Stimulated activated naive CD8-positive, alpha-beta T cell treated with anti-CD3 and anti-CD28 coated beads, Interleukin-15, Interleukin-2, amounts not matched to agents 100 U/mL and 50 U/mL, for 24 hours (primary cell): ENCODE measurements at places on chromosomes 6 and 20.

GRCh38 chr20:59232618-59233017, 67.8 kb upstream of the EDN3 start:
- DNase-seq = no peak

DNA sequence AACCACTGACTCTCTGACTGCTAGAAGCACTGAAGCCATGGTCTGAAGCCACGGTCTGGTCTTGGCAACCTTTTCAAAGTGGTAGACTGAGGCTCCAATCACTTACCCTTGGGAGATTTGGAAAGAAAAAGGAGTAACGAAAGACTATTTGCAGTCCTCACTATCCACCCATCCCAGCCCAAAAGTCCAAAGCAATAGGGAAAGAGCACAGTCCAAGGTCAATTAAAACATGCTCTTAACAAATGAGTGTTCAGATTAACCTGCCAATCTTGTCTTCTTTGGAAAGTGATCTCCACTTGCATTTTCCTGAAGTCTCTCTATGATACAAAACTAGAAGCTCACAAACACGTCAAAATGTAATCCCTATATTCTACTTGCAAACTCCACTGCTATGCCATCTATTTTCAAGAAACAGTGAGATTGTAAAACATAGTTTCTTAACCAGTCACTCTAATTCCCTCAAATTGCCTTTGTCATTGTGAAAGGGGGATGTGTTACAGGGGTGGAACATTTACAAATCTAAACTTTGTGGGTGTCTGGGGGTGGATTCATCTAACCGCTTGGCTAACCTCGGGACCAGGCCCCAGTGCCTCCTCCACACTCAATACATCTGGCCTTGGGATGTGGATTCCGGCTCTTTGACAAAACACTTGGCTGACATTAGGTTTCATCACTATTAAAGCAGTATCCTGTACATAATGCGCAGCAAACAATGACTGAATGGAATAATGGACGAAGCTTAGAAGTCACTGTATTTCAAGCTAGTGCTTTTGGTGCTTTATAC, 56.4 kb downstream of the B4GALT5 start:
- no peak for DNase-seq

DNA sequence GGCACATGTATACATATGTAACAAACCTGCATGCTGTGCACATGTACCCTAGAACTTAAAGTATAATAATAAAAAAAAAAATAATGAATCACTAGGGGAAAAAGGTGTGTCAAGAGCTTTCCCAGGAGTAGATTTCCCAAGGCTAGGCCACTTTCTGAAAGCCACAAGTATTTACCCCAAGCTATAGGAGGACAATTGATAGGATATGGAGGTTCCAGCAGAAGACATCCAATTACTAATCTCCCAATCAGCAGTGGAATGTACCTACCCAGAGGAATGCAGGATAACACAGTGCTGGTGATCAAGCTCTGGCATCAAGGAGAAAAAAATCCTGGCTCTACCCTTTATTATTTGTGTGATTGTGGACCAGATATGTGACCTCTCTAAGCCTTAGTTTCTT, 562.7 kb downstream of the RFPL4B start:
- DNase-seq = no peak

- DNase-seq = peak; percentile 63
Observed at GRCh38 chr6:28218312-28219248, 6.5 kb upstream of the ZSCAN9 start.

DNA sequence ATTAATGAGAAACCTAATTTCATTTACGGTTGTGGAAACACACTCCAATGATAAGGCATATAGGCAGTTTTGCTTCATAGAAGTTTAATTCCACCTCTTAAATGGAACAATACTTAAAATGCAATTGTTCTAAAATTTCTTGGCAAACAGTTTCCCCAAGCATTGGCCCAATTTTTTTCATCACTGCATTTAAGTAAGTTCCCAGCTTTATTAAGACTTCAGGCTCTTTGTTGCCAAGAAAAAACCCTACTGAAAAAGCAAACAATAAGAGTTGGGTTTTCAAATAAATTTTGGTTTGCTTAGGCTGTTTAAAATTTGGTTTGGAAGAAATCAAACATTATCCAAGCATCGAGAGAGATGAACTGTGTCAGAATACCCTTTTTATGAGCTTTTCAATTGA, 690.9 kb upstream of the NRSN1 start:
- DNase-seq = no peak

DNA sequence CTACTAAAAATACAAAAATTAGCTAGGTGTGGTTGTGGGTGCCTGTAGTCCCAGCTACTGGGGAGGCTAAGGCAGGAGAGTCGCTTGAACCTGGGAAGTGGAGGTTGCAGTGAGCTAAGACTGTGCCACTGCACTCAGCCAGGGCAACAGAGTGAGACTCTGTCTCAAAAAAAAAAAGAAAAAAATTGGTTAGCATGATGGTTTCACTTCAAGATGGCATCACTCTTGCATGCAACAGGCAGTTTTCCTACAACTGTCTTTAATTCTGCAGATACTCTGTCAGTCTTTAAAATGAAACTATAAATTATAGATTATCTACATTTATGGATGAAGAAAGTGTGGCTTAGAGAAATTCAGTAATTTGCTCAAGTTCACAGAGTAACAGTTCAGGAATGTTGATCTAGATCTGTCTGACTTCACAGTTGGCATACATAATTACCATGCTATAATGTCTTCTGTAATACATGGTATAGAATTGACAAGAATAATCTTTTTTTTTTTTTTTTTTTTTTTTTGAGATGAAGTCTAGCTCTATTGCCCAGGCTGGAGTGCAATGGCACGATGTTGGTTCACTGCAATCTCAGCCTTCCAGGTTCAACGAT, 27.0 kb downstream of the ITCH start:
- no peak for DNase-seq

DNA sequence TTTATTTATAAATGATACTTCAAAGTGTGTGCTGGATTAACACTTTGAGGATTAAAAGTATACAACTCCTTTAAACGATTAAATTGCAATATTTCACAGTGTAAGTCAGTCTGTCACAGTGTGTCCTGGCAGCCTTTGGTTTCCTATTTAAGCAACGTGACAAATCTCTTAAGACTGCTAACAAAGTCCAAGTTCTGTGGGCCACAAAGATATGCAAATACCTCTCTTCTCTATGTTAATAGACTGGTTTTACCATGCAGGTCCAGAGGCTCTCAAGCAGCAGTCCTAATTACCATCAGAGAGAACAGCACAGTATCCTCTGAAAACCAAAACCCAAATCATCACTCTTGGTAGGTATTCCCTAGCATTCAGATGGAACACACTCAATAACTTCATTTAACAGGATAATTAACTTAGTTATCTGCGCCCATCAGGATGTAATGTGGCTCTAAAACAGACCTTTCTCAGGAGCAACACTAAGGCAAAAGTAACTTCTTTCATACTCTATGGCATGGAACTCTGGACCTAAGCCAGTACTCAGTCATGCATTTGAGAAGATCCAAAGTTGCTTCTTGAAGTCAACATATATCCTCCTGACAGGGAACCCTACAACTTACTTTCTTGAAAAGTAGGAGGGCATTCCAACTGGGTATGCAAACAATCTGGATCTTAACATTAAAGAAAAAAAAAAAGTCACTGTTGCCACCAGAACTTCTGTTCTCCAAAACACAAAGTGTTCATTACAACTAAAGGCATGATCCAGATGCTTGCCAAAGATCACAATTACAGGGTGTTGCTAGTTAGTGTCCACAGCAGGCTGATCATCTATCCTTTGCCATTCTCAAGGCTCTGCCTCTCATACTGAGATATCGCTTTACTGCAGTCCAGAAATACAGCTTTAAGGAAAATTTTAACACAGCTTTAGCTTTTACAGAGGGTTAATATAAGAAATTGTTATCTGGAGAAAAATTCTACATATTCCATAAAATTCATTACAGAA, 53.2 kb downstream of the MAN1A1 start:
- DNase-seq = no peak

GRCh38 chr6:124993327-124993726, 31.1 kb downstream of the RNF217 start:
- DNase-seq = no peak

- no peak for DNase-seq
Observed at GRCh38 chr20:62437496-62437895, 10.2 kb upstream of the RBBP8NL start.

- peak; percentile 36 for DNase-seq
Observed at GRCh38 chr6:7085911-7086310, 21.9 kb upstream of the RREB1 start.

DNA sequence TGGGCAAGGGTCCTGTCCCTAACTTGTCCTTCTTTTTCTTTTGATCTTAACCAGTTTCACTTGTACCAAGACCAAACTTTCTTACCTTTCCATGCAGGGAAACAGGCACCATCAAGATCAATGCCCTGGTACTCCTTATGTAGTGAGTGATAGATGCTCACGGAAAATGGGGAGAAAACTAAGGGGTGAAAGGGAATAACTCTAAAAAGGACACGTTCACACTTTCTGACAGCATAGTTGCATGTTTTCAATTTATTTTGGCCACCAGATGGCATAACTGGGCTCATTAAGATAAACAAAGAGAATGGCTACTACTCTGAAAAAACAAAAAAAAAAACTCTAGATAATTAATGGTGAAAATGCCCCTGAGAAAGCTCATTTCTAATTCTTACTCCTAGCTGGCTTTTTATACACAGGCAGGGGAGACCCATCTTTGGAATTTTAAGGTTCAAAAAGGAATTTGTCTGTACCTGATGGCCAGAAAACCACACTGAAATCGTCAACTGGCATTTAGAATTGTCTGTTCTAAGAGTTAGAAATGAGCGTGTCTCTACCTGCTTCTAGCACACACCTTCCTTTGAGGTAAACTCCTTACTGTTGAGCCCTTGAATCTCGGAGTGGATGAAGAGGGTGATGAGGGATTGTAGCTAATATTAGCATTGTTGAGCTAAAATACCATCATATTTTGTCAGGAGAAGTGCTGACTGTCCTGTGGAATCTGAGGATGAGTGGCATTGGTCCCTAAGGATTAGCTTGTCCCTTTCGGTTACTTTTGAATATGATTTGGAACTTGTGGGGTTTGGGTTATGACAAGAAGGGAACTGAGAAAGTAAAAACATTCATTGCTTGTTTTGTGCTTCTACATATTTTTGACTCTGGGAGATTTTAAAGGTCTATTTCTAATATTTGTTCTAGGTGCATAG, 62.2 kb upstream of the DDR1 start:
- no peak for DNase-seq

- no peak for DNase-seq
Observed at GRCh38 chr6:6635291-6635690, 46.8 kb downstream of the LY86 start.

DNA sequence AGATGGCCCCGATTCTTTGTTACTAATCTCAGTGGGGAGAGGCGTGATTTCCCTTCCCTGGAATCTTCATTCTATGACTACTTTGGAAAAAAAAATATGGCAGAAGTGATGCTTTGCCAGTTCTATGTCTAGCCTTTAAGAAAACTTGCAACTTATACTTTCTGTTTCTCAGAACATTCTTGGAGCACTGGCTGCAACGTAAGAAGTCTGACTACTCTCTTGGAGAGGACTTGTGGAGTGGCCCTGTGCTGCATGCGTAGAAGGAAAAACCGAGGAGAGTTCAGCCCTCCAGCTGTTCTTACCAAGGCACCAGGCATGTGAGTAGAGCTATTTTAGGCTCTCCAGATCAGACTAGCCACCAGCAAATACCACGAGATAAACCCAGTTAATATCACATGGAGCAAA, 77.6 kb upstream of the STXBP5 start:
- no peak for DNase-seq

DNA sequence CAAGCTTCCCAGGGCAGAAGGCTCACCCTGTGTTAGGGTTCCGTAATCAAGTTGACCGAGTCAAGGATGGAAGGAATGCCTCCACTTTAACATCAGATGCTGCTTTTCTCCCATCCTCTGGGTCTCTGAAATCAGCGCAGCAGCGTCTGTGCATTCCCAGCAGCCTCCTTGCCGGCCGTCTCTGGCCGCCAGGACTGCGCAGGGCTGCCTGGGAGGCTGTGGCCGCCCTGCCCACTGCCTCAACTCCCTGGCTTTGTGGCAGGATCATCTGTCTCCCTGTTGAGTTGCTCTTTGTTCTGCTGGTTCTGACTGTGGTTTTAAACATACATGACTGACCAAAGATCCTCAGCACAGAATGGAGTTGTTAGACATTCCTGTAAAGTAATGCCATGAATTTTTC, 56.5 kb downstream of the DLL1 start:
- DNase-seq = no peak

DNA sequence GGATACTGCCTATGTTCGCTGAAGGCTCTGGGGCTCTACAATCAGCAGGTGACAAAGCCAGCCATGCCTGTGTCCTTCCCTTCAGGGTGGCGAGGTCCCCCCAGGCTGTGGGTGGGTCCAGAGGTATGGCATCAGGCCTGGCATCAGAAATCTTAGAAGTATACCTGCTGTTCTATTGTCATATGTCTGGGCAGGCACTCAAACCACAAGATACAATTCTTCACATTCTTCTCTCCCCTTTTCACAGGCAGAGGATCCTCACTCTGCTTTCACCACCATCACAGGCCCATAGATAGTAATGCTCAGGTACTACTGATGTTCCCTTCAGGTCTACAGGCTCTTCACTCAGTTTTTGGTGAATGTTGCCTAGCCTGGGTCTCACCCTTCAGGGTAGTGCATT, 1180.0 kb upstream of the CITED2 start:
- no peak for DNase-seq

DNA sequence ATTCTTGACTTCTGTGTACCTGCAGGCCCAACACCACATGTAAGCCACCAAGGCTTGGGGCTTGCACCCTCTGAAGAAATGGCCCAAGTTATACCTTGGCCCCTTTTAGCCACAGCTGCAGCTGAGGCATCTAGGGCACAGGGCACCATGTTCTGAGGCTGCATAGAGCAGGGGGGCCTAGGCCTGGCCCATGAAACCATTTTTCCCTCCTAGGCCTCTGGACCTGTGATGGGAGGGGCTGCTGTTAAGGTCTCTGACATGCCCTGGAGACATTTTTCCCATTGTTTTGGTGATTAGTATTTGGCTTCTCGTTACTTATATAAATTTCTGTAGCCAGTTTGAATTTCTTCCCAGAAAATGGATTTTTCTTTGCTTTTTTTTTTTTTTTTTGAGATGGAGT, 50.4 kb upstream of the SEC63 start:
- no peak for DNase-seq

- DNase-seq = no peak
Observed at GRCh38 chr6:79250559-79250958, 16.1 kb upstream of the HMGN3 start.

DNA sequence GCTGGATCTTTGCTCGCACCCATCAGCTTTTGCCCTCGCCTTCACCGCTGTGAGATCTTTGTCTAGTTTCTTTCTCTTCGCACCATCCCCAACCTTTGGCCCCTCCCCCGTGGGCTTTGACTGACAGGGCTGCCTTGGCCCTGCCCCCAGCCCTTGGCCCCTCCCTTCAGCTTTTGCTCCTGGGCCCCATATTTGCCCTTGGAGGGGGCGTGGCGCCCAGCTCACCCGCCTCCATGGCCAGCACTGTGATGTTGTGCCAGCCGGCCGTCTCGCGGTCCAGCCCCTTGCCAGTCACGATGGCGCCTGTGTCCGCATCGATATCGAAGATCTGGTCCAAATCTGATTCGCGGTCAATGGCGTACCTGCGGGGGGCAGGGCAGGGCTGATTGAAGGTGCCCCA, 81.1 kb downstream of the CD40 start:
- peak; percentile 12 for DNase-seq

- DNase-seq = no peak
Observed at GRCh38 chr6:147150293-147150692, 53.9 kb upstream of the STXBP5 start.
